ENCODE measurements at places on chromosomes 3 and 15.

DNA sequence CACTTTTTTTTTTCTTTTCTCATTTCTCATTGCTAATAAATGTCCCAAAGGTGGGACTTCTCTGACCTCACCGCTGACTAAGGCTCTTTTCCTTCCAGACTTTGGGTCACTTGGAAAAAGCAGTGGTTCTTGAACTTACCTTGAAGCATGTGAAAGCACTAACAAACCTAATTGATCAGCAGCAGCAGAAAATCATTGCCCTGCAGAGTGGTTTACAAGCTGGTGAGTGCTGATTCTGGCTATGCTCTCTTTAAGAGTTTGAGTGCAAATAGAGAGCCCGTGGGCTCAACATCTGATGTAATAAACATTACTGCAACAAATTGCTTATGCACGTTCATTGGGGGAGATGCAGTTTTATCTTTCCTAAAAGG, 2.0 kb downstream of the BHLHE40 start:
- no peak for DNase-seq

DNA sequence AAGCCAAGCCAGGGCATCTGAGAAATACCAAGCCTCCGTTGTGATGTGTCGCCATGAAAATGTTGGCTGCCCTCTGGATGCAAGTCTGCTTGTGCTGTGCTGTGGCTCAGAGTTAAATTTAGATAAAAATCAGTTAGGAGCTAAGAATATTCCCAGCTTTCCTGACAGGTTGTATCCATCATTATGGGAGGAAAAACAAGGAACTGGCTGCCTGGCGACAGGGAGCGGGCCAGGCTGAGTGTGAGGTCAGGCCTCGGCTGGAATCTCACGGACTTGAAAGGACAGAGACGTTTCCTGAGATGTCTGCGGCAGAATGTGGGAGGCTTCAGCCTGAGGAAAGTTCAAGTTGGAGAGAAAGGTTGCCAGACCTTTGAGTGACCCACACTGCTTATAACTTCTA, 213.8 kb downstream of the THSD4 start:
- no peak for DNase-seq

DNA sequence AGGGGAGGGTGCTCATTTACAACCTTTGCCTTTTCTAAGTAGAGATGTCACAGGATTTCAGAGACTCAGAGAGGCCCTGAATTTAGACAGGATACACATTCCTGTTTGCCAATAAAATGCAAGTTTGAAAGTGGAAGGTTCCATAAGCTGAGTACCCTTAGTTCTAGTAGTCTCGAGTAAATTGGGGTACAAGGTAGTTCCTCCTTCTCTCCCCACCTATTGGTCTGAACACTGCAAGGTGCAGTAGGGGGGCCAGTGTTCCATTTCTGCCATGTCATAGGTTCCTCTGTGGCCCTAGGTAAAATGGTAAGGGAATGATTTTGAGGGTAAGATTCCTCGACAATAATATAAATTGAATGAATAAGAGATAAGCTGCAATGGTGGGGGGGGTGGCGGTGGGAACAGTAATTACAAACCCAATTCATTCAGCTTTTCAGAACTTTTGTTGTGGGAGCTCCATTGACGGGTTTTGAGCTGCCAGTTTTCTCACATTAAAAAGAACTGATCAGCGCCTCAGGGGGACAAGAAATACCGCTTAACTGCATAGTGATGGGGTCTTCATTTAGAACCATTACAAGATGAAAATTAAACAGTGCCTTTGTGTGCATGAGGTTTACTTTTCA, 5.9 kb downstream of the SOX2 start:
- DNase-seq, result no peak

DNA sequence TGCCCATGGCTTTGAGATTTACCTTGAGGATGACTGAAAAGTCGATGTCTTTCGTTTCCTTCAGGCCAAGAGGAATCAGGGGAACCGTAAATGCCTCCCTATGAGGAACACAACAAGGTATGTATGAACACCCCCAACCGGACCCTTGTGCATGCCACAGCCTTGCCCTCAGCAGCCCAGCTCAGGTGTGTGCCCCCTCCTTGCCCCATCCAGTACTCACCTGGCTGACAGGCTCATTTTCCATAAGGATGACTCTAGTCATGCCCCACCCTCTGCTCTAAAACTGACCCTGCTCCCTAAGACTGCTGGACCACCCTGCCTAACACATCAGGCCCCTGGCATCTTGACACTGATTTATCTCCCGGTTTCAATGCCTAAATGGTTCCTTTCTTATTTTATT, 270.0 kb downstream of the GOLGA6L6 start:
- no peak for DNase-seq

GRCh38 chr15:67819636-67820035, 5.7 kb upstream of the SKOR1 start:
- DNase-seq, result no peak

DNA sequence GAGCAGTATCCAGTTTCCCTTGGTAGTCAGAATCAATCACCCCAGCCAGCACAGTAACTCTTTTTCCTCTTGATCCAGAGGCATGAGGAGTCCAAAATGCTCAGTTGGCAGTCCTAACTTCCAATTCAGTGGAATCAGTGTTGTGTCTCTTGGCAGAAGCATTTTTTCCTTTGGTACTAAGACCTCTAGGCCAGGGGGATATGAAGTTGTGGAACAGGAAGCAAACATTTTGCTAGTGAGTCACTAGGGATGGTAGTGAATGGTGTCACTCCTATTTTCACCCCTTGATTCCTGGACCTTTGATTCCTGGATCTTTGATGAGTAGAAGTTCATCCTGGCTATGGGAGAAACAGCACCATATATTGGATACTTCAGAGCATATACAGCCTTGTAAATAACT, 70.5 kb upstream of the ALDH1A3 start:
- no peak for DNase-seq

- no peak for DNase-seq
These were observed 46.1 kb downstream of the FRMD4B start for GRCh38 chr3:69339760-69340159.

DNA sequence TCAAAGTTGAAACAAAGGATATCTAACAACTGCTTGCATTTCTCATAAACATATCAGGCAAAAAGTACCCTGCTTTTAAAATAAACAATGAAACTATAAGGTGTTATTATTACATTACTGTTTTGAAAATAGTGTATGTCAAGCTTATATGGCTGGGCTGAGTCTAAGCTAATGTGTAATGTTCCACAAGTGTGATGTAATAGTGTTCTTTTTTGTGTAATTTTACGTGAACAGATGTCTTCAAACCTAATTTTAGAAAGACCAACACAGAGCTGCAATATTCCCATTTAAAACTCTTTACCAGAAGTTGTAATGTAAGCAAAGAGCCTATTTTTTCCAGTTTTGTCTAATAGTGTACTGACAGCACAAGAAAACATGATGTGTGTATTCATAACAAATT, 34.0 kb downstream of the MINDY2 start:
- no peak for DNase-seq

DNA sequence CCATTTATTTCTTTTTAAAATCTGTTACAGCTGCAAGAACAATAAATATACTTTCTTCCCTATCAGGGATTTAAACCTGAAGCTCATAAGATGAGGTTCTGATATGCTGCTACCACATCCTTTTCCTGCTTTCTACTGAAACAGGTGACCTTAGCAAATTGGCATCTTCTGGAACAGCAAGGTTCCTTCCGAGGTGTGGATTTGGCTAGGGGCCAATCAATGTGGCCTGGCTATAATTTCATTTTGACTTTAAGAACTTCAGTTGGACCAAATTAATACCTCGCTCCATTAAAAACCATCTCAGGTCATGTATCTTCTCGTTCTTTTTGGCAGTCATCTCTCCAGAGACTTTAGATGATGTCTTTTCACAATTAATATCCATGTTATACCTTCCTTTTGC, 53.4 kb upstream of the C3orf80 start:
- DNase-seq, result no peak

GRCh38 chr3:163481738-163482137, 1596.6 kb downstream of the SI start:
- DNase-seq, result no peak

- DNase-seq, result no peak
These were observed 20.5 kb downstream of the CCR9 start for GRCh38 chr3:45906681-45907407.

DNA sequence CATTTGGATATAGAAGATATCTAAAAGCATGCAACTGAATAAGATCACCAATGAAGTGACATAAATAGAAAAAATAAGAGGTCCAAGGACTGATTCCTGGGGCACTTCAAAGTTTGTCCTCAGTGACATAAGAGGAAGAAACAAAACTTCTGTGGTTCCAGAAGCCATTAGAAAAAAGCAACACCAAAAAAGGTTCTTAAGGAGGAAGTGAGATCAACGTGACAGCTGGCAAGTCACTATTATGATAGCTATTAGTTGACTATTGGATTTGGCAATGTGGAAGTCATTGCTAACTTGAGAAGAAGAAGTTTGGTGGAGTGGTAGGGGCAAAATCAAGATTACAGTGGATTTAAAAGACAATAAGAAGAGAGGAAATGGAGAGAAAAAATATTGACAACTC, 1098.3 kb downstream of the NAALADL2 start:
- no peak for DNase-seq

DNA sequence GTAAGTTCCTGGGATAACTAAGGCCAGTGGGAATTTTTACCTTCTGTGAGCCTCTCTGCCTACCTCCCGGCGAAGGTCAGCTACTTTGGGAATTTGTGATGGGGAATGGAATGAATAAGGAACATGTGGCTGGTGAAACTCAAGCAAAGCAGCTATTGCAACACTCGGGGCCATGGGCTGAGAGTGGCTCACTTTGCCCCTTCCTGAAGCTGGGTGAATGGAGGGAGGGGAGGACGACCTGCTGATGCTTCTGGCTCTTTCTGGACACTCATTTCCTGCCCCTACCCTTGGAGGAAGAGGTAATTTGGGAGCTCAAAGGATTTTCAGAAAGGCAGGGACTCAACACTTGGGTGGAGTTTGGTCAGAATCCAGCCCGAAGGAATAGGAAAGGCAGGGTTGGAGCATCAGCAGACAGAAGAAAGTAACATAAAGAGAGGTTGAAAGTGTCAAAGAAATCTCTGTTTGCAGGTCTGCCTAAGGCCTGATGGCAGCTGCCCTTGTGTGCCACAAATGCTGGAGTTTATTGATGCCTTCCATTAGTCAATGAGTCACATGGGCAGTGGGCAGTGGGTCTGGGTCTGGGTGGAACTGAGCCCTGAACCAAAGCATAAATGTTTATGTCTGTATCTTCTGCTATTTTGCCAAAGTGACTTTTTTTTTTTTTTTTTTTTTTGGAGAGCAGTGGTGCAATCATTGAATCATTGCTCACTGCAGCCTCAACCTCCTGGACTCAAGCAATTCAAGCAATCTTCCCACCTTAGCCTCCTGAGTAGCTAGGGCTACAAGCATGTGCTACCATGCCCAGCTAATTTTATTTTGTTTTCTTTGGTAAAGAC, 12.4 kb downstream of the LAMP3 start:
- no peak for DNase-seq

- no peak for DNase-seq
These were observed 12.9 kb downstream of the VPS18 start for GRCh38 chr15:40906991-40907802.

DNA sequence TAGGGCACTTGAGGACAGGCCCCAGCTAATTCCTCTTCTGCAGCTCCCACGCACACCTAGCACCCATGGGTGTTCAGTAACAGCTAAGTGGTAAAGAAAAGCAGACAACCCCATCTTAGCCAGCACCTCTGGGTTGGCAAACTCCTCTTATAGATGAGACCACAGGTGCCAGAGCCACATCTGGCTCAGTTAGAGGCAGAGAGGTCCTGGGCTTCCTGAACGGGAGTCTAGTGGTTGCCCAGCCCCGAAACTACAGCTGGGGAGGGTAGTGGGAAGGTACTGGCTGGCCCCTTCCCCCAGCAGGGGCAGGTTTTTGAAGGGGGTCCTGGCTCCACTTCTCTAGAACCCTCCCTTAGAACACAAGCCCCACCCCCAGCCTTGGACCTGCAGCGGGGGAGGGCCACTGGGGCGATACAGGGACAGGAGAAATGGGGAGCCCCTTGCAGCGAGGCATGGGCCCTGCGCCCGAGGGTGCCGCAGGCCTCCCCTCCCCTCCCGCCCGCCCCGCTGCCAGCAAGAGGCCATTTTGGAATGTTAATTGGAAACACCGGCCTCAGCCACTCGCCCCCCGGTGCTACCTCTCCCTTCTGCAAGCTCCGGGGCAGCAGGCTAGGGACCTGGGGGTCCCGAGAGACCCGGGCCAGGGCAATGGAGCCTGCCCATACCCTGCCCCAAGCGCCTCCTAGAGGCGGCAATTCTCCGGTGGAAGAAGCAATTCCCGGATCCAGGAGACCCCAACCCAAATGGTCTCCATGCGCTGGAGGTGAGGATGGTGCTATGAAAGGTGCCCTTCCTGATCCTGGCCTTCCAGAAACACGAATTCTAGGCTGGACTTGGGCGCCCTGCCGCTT, 1.5 kb downstream of the DUSP7 start:
- no peak for DNase-seq

DNA sequence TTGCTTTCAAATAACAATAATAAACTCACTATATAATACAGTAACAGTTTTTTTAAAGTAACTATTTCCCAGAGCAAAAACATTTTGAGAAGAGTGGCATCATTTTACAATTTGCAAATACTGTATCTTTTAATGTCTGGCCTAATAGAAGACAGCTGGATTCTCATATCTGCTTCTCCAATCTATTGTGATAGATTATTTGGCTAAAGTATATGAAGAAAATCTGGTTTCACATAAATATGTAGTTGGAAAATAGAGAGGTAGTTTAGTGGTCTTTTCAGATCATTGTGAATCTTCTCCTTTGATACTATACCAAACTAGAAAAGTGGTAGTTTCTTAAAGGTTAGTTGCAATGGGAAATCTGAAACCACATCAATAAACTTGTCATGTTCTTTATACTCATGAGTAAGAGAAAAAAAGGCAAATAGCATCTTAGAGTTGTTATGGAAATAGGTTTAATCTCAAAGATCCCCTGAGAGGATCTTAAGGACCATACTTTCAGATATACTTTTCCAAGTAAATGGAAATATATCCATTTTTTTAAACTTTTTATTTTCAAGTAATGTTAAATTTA, 124.8 kb upstream of the NR2E3 start:
- DNase-seq, result no peak

- DNase-seq, result no peak
These were observed 147.4 kb downstream of the TJP1 start for GRCh38 chr15:29674661-29675533.

DNA sequence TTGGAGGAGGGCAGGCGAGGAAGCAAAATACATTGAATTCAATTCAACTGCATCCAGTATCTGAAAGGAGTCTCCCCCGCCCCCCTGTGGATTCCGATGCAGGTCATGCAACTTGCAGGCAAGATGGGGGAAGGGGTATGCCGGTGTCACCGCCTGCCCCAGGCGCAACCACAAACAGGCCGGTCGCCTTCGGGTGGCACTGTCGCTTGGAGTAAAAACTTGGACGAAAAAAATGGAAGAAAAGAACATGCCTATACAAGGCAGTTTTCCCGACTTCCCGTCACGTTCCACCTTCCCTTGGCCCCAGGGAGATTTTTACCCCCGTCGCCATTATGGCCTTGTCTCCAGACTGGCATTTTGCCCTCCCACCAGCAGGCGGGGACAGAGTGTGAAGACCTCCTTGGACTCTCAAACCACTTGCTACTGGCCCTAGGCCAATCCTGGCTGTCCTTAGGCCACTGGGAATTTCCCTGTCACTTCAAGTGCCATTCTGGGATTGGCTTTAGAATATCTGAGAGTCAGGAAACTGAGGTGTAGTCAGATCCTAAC, 1.6 kb upstream of the NTRK3 start:
- DNase-seq, result no peak

Measured in CMK (cell line).